ENCODE measurements at places on chromosomes 3 and 15. TPM values are rescaled to one million over a fixed set of nuclear protein-coding genes. Genes with fewer than 3 reads are reported as not detected.

ARPP19 gene
- 106 TPM for total RNA-seq

RNU6-1 gene
- not detected for total RNA-seq

PARP3 gene
- 20.1 TPM for total RNA-seq

GRCh38 chr3:53498806-53499641 is 4.6 kb downstream of the CACNA1D start:
- DNase-seq: no peak

GRCh38 chr15:33068511-33068990 is 126.0 kb downstream of the FMN1 start:
- DNase-seq: peak; percentile 48

- peak; percentile 9 for DNase-seq
Measured at GRCh38 chr3:172467170-172467824, 19.0 kb upstream of the GHSR start.

DNA sequence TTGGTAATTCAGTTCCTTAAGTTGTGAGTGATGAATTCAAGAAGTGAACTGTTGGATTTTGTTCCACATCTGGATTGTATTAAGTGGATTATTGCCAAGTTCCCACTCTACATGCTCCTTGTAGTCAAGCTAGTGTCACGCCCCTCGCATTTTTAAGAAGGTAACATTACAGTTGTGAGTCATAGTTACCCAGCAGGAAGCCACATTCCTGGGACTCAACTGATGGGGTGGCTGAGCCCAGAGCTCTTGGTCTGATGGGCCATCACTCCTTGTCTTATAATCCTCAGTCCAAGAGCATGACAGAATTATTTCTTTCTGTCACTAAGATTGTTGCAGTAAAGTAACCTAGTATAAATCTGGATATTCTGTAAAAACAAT is 102.7 kb downstream of the PTPRG start:
- peak; percentile 94 for DNase-seq

GRCh38 chr3:135304378-135304777 is 509.3 kb downstream of the EPHB1 start:
- DNase-seq: no peak

DNA sequence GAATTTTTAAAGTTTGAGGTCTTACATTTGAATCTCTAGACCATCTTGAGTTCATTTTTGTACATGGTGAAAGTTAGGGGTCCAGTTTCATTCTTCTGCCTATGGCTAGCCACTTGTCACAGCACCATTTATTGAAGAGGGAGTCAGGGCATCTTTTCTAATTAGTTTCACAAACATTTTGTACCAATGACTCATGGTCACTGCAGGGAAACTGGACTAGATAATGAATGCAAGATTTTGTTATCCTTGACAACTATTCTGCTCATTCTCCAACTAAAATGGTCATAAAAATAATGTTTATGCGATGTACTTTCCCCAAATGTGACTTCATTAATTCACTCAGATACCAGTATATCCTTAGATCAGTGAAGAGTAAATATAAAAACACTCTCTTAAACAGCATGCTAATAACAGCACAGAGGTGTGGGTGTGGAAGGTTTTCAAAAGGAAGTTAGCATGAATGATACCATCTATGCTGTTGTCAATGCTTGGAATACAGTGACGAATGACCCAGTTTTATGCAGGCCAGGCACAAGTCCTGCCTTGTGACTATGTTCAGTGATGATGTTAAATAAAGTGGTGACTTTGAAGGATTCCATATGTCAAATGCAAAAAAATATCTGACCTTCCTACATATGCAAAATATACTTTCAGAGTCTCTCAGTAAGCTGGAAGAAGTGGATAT is 314.9 kb upstream of the TMCO5A start:
- no peak for DNase-seq

DNA sequence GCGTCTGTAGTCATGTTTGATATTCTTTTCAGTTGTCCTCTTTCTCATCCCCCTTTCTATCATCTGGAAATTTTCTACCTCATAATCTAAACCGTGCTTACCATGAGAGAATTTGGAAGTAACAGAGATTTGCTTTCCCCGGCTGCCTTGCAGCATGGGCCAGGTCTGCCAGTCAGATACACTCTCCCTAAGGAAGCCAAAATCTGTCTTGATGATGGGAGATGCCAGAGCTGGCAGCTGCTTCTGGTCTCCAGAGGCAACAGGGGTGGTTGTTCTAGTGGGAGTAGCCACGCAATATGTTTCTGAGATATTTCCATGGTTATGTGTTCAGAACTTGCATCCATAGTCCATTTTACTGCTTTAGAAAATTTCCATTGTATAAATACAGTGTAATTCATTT is 218.9 kb upstream of the RORA start:
- no peak for DNase-seq

- DNase-seq: no peak
Measured at GRCh38 chr3:149964291-149964690, 6.4 kb downstream of the PFN2 start.

DNA sequence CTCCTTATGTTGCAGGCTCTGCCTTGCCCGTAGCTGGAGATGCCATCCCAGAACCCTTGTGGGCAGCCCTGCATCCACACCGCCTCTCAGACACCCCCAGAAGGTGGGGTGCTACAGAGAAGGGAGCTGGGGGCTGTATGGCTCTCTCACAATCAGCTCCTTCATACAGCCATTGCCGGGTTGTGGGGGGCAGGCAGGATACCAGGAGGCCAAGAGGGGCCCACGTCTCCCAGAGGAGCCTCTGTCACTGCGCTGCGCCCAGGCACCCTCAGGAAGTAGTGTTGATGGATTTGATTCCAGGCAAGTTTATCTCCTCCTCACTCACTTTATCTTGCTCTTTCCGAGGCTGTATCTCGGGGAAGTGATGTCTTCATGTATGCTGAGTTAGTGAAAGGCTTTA is 171.6 kb downstream of the CHDH start:
- DNase-seq: no peak
